HTR-8/SVneo (cell line): ENCODE measurements at places on chromosomes 1 and 21.
A peak's percentile ranks its signal among the peaks of the same experiment; 100 is the strongest.

- DNase-seq: no peak
Measured at GRCh38 chr1:78716186-78716585, 66.6 kb downstream of the IFI44 start.

GRCh38 chr1:83015163-83015562 lies 983.8 kb downstream of the TTLL7 start:
- DNase-seq: no peak

DNA sequence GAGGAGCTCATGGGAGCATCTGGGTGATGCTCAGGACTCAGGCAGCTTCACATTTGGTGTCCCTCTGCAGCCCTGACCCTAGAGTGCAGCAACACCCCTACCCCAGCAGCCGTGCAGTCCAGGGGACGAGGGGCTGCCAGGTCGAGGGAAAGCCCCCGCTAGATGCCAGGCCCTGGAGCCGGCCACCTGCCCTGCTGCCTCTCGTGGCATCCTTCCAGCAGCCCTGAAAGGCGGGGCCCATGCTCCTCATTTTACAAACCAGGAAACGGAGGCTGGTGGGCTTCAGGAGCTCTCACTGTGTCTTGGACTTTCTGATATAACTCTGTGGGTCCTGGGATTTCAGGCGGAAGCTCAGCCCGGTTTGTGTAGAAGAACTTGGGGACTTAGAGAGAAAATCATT lies 120.5 kb upstream of the WNT4 start:
- DNase-seq: no peak

- DNase-seq: peak; percentile 27
Measured at GRCh38 chr1:241485554-241485992, 34.0 kb downstream of the FH start.

GRCh38 chr1:119367432-119368124 lies 1.0 kb upstream of the HAO2 start:
- peak; percentile 22 for DNase-seq

- no peak for DNase-seq
Measured at GRCh38 chr1:182217967-182218366, 156.5 kb upstream of the ZNF648 start.

- no peak for DNase-seq
Measured at GRCh38 chr1:115839029-115839678, 1.8 kb downstream of the NHLH2 start.
